ENCODE measurements at places on chromosomes 11 and 22.

GRCh38 chr22:17140826-17141766, 18.0 kb downstream of the HDHD5 start:
- DNase-seq = no peak

GRCh38 chr11:75277991-75278790, 37.6 kb downstream of the TPBGL start:
- no peak for DNase-seq

- DNase-seq = no peak
Observed at GRCh38 chr11:121575250-121575962, 122.6 kb upstream of the SORL1-AS1 start.

- no peak for DNase-seq
Observed at GRCh38 chr11:36469881-36470802, 39.9 kb downstream of the TRAF6 start.

DNA sequence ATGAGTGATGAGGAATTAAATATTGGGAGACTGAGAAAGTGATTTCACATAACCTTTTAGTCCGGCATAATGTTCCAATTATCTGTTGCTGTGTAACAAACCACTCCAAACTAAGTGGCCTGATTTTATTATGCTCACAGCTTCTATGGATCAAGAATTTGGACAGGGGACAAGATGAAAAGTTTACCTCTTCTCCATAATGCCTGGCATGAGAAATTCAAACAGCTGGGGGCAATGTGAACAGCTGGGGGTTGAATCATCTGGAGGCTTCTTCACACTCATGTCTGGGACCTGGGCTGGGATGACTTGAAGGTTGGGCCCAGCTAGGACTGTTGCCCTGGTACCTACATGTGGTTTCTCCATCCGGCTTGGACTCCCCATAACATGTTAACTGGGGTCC, 99.4 kb upstream of the DRD2 start:
- no peak for DNase-seq

GRCh38 chr11:122642472-122642922, 13.0 kb upstream of the UBASH3B start:
- DNase-seq = no peak

DNA sequence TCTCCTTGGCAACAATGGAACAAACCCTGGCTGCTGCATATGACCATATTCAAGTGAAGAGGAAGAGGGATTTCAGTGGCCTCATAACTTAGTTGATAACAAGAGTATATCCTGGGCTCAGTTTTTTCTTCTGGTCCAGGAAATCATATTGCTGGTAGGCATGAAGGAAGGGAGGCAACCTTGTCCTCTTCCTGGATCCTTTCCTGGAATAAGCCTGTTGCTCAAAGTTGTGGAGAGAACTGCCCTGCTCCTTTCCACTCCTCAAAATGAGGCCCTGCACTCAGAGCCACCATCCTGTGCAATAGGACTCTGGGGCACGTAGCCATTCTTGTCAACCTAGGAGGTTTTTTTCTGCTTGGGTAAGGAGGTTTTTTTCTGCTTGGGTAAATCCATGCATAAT, 128.7 kb upstream of the PITPNB start:
- DNase-seq = no peak

- peak; percentile 50 for DNase-seq
Observed at GRCh38 chr11:62909107-62909894, 11.9 kb downstream of the CHRM1 start.

- no peak for DNase-seq
Observed at GRCh38 chr22:37843741-37844089, 419 bp downstream of the ANKRD54 start.

DNA sequence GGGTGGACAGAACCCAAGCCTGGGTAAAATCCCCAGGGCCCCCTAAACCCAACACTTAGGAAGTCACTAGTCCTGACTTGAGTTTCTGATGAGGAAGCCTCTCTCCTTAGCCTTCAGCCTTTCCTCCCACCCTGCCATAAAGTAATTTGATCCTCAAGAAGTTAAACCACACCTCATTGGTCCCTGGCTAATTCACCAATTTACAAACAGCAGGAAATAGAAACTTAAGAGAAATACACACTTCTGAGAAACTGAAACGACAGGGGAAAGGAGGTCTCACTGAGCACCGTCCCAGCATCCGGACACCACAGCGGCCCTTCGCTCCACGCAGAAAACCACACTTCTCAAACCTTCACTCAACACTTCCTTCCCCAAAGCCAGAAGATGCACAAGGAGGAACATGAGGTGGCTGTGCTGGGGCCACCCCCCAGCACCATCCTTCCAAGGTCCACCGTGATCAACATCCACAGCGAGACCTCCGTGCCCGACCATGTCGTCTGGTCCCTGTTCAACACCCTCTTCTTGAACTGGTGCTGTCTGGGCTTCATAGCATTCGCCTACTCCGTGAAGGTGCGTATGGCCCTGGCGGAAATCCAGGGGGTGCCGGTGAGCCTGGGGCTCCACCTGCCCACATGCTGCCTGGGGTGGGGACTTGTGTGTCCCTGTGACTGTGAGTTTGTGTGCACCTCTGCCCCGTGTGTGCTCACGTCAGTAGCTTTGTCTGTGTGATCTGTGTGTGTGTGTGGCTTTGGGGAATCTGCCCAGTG, at the start of gene IFITM1:
IFITM1 (plus strand) TSS at position 254 of the 767 bp plus-strand sequence; CDS start at position 385, 131 bp downstream.
- peak; percentile 99 for DNase-seq

DNA sequence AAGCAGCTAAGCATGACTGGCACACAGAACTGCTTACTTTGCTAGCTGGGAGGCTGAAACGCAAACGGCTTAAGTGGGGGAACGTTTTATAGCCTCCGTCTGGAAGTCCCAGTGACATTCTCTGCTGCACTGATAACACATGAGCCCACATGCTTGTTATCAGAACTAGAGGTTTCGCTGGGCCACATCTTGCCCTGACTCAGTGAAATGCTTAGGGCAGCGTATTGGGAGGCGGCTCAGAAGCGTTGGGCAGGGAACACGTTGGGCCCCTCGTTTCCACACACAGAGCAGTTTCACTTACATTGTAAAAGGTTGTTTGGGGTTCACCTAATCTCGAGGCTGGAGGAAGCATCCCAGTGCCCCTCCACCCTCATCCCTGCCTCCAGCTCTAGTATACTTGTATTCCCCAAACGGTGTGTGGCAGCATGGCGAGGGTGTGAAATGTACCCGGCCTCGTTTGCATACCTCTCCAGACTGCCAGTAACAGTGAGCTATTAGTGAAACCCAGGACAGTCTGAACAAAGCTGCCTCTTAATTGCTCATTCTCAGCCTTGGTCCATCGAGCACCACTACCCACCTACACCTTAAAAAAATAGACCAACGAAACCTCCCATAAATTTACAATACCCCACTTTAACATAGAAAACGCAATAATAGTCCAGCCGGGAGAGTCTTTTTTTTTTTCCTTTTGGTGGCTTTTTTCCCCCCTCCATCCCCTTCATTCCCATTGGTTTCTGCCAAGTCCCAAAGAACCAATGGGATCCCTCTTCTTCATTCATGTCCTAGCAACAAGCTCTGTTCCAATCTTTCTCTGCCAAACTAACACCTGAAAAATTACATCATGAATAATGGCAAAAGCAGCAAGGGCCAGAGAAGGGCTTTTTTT, 218.8 kb upstream of the SORL1-AS1 start:
- DNase-seq = no peak

Measured in KBM-7 (cell line).